ENCODE measurements at places on chromosomes 5 and 9.

- DNase-seq: no peak
Observed at GRCh38 chr9:120914953-120915352, 11.6 kb downstream of the TRAF1 start.

DNA sequence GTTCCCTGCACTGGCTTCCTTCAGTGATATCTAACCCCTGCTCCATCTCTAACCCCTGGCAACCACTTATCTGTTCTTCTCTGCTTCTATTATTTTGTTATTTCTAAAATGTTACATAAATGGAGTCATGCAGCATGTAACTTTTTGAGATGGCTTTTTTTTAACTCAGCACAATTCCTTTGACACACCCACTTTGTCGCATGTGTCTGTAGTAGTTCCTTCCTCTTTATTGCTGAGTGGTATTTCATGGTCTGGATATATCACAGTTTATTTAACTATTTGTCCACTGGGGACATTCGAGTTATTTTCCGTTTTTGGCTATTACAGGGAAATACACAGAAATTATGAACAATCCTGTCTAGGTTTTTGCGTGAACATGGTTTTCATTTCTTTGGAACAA is 200.2 kb downstream of the TRIO start:
- DNase-seq: no peak

DNA sequence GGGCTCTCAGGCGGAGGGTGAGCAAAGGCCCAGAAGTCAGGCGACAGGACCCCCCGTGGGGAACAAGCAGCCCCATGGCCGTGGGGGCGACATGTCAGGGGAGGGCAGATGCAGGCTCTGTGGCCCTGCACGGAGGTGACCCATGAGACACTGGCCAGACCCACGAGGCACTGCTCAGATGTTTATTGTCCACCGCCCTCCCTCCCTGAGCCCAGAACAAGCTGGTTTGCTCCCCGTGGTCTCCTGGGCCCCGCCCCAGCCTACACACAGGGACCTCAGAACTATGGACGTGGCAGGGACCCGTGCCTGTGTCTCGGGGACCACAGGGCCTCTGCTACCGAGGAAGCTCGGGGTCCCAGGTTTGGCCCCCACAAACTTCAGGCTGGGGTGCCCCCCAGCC is 1.9 kb downstream of the FUT7 start:
- DNase-seq: no peak

- no peak for DNase-seq
Observed at GRCh38 chr5:171969288-171969880, 37.1 kb downstream of the FBXW11 start.

GRCh38 chr9:137082925-137083290 is 3.9 kb upstream of the MAN1B1 start:
- no peak for DNase-seq

- no peak for DNase-seq
Observed at GRCh38 chr9:71858812-71859211, 52.2 kb downstream of the ABHD17B start.

GRCh38 chr5:61051267-61051666 is 106.3 kb downstream of the NDUFAF2 start:
- no peak for DNase-seq

- DNase-seq: no peak
Observed at GRCh38 chr9:34646211-34647083, at the start of gene GALT. GALT (plus strand) TSS chr9:34646675; CDS start chr9:34646705, 30 bp downstream.

- no peak for DNase-seq
Observed at GRCh38 chr5:128539038-128539429, 989 bp upstream of the FBN2 start.

DNA sequence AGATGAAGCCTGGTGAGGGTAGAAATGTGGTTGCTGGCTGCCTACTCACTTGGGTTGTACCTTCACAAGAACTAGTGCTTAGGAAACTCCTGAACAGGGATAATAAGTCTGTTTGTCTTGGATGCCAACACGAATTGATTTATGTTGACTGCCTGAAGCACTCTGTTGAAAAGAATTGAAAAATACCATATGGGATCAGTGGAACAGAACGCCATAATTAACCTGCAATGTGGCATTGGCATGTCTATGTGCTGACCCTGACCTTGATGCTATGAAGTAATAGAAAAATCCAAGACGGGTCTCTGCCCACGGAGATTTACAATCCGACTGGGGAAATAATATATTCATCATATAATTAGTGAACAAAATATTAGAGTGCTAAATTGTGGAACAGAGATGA is 10.5 kb downstream of the LIX1 start:
- DNase-seq: no peak

GRCh38 chr9:99720455-99721050 is 101.1 kb upstream of the NR4A3 start:
- no peak for DNase-seq

- DNase-seq: no peak
Observed at GRCh38 chr5:135076051-135076491, 42.0 kb upstream of the PITX1 start.

DNA sequence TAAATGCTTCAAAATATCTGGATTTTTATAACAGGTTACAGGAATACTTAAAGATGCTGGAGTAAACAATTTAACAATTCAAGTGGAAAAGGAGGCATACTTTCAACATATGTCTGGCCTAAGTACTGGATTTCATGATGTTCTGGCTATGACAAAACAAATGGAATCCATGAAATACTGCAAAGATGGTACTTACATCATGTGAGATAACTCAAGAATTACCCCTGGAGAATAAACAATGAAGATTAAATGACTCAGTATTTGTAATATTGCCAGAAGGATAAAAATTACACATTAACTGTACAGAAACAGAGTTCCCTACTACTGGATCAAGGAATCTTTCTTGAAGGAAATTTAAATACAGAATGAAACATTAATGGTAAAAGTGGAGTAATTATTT is 35.6 kb downstream of the SLC30A5 start:
- DNase-seq: peak; percentile 51

GRCh38 chr5:66757834-66758371 is 161.7 kb downstream of the MAST4 start:
- no peak for DNase-seq

DNA sequence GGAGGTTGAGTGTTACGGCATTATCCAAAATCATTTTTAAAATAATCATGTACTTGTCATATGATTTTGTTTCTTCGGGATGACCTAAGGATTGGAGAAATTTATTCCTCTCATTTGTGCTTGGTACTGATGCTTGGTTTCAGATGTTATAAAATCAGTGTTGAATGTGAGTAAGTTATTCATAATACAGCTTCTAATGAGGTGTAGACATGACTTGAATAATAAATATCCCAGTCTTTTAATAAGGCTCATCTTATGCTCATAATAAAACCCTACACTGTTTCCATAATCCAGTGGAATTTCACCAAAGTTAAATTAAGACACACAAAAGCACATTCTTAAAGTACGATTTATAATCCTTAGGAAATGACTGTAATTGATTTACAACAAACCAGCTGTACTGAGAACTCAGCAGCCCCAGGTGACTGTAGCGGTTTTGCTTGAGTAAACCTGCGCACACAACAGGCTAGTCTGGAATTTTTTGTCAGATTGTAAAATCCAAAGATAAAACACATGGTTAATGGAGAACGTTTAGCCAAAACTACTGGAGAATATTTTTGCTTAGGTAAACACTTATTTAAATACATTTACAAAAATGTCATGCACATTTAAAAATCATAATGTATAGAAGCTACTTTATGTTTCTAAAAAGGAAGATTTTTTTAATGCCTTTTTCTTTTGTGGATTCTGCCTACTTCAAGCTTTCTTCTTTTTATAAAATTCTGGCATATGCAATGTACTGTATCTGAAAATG is 609.8 kb upstream of the GRAMD2B start:
- no peak for DNase-seq

DNA sequence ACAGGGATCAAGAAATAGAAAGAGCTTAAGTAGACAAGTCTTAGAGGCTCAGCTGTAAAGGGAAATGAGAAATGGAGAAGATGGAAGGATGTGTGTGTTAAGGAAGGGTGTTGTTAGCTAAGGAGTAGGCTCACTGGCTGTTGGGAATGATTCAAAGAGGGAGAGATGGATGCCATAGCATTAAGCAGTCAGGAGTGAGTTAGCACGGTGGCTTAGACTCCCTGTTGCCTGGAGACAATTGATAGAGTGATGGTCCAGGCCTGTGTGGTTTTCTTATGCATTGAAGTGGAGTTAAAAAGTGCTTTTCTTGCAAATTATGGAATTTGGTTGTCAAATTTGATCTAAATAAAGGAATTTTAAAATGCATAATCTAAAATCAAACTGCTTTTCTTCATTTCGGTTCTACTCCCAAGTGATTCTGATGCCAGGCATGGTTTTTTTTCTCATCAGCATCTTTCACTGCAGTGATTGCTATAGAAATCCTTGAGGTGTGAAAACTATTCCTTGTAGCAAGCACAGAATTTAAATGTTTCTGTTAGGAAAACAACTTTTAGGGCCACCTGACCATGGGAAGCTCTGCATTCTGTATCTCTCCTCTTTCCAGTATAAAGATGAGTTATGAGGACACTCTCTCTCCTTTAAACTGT is 214.7 kb downstream of the ADCY2 start:
- no peak for DNase-seq

GRCh38 chr9:20618361-20618802 is 3.9 kb downstream of the MLLT3 start:
- DNase-seq: peak; percentile 70

DNA sequence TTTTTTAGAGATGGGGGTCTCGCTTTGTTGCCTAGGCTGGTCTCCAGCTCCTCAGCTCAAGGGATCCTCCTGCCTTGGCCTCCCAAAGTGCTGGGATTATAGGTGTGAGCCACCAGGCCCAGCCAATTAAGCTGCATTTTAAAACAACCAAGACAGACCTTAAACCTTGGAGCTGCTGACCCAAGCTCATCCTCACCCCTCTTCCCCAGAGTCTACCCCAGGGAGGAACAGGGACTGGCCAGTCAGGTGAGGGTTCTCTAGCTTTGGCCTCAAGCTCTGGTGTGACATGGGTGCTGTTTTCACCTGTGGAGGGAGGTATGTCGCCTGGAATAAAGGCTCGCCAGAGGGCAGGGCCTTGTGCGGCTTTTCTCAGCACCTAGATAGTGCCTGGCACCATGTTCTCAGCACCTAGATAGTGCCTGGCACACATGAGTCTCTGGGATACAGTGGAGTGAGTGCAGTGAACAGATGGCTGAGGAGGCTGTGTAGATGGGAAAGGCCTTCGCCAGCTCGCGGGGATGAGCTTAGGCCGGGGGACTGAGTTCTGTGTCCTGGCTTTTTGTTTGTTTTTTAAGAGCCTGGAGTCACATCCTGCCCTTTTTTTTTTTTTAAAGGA is 7.4 kb downstream of the CDK9 start:
- no peak for DNase-seq

DNA sequence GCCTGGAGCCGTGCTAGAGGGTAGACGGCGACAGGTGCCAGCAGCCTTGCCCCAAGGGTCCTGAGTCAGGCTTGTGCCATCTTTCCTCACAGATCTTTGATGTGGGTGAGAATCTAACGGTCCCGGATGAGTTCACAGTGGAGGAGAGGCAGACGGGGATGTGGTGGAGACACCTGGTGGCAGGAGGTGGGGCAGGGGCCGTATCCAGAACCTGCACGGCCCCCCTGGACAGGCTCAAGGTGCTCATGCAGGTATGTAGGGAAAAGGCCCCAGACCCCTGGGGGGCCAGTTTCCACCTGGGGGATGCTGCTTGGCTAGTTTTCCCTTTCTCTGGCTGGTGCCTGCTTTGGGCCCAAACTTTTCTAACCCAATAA is 24.0 kb downstream of the PTGES2 start:
- no peak for DNase-seq

DNA sequence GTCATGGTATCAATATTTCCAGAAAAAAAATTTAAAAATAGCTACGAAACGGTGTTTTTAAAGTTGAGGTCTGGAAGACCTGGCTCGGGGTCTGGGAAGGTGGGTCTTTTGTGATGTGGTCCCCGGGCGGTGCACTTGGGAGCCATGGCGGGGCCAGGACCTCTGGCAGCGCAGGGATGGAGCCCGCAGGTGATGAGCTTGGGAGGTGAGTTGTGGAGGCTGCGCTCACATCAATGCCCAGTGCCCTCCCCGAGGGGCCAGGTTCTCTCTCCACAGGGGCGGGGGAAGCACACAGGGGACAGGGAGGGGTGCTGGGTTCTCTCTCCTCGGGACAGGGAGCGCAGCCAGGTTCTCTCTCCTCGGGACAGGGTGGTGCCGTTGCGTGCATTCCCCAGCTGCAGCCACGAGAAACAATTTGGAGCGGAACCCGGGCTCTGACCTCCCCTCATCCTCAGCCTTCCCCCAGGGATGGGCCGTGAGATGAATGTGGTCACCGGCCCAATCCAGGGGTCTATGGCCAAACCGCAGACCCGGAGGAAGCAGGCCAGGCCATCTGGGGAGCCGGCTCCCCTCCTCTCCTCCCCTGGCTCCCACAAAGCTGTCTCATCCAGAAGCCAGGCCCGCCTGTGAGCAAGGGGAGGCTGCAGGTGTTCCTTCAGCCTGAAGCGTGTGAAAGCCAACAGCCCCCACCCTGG is 25.8 kb downstream of the DBH start:
- no peak for DNase-seq

DNA sequence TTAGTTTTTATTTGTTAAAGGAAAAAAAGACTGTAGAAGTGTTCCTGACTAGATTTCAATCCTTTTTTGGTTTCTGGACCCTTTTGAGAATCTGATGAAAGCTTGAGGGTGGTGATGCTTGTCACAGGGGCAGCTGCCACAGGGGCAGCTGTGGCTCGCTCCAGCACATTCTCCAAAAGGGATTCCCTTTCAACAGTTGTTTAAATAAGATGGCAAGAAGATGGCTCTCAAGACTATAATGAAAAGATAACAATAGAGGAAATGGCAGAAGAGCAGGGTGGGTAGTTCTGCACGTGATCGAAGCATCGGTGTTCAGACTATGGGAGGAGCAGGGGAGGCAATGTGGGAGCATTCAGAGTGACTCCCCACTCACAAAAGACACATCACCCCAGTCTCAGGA is 46.5 kb upstream of the TNFAIP8 start:
- DNase-seq: no peak

DNA sequence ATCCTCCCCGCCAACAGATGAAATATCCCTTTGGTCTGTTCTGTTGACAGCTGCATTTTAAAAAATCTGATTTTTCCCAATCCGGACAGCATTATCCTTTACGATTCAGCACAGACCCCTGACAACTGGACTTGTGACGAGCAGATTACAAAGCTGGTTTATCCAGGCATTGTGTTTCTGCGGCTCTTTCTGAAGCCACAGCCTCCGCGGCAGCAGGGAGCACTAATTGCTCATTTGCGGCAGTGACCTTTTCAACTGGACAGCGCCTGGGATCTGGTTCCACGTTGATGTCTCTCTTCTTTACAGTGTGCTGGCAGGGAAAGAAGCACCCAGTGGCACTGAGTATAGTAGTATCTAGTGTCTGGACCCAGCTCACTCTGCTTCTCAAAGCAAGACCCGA is 351.2 kb downstream of the ZNF608 start:
- DNase-seq: no peak

DNA sequence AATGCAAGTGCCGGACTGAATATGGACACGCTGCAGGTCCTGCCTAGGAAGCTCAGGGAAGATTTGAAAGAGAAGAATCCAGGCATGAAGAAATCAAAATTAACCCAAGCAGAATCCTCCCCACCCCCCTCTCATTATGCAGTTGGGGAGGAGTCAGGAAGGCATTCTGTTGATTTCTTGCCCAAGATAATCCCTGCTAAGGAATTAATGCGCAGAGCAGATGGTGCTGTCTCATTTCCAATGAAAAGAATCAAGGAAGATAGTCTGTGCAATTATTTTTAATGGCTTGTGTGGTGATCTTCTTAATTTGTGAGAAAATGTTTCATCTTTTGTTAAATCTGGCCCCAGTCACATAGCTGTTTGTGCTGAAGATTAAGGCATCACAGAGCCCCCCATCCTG is 145.0 kb downstream of the ZNF462 start:
- no peak for DNase-seq

All from GM04504 (cell line).